Fibroblast of the conjunctiva (primary cell): ENCODE measurements at places on chromosomes 3 and 15.

DNA sequence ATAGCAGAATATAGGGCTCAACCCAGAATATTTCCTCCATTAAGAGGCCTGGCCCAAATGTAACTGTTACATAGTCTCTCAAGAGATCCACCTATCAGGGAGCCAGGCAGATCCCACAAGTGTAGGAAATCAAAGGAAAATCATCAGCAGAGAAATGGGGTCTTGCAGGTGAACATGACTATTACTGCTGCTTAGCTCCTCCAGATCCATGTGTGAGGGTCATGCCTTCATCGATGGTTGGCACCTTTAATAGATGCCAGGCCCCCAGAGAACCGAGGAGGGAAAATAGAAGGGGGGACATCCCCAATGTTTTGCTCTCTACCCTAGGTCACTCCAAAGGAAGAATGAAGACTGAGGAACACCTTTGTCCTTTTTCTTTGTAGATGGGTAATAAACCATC lies 1029.9 kb upstream of the CADM2 start:
- no peak for DNase-seq

- DNase-seq, result no peak
Measured at GRCh38 chr15:40272485-40273056, 10.3 kb downstream of the ANKRD63 start.

- DNase-seq, result no peak
Measured at GRCh38 chr15:85422607-85423006, 42.2 kb downstream of the AKAP13 start.

GRCh38 chr3:23442598-23443383 lies 239.7 kb downstream of the UBE2E2 start:
- no peak for DNase-seq

- no peak for DNase-seq
Measured at GRCh38 chr3:2771193-2771592, 339.0 kb downstream of the IL5RA start.

DNA sequence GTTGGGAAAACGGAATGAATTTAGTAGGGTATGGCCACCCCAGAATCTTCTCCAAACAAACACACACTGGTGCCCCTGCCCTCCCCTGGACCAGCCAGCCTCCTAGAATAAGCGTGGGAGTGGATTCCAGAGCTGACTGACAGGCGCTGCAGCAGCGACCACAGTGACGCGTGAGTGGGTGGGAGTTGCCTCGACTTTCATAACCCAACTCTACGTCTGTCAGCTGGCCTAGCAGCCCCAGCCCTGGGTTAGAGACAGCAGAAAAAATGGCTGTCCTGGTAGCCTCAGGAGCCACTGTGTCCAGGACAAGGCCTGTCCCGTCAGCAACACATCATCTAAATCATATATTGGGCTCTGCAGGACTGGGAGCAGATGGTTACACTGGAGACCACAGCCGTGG lies 10.0 kb downstream of the PLA2G4B start:
- no peak for DNase-seq

DNA sequence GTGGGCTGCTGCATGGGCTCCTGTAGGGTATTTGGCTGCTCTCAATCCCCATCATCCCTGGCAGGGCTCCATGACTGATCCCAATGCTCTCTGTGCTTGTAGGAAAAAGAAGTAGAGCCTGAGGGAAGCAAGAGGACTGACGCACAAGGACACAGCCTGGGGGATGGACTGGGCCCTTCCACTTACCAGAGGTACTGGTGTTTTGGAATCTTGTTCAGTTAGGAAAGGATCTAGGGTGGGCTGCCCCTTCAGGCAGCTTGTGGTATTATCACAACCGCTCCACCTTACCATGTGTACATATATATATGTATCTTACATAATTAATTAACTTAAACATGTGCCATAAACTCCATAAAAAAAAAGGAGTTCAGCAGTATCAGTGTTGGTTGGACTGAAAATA lies 1.3 kb downstream of the SLC28A2 start:
- DNase-seq, result no peak

DNA sequence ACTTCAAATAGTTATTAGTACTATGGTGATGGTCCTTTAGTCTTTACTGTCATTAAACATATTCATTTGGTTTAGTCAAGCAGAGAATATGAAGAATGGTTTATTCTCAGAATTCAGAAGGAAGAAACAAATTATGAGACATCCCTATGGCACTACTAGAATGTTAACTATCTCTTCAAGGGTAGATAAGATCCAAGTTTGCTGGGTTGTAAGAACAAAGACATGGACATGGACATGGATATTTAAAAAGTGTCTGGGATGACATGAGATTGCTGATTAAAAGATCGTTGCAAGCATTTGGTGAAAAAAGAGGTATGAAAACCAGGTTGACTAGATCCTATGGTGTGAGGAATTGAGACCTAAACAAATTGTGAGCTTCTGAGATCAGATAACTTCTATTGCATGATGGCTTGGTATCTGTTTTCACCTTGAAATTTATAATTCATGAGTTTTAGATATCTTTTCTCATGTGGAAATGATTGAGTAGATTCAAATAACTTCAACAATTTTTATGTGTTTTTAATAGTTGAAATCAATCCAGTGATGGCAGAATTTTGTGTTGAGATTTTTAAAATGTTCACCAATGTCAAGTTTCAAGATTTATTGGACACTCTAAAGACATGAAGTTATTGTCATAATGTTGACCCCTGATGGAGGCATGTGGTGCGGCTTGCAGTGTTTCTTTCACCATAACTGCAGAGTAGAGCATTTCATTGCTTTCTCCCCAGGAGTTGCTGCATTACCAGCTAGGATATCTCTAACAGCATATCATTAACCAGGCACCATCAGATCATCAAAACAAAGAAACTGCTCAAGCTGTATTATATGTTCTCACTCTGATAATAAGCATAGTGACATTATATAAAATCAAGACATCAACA lies 72.6 kb downstream of the NAALADL2 start:
- no peak for DNase-seq
